ENCODE measurements at places on chromosomes 1 and 21. TPM values are rescaled to one million over a fixed set of nuclear protein-coding genes. Genes with fewer than 3 reads are reported as not detected.

- no peak for DNase-seq
Measured at GRCh38 chr1:155297384-155297783, 3.9 kb downstream of the PKLR start.

DNA sequence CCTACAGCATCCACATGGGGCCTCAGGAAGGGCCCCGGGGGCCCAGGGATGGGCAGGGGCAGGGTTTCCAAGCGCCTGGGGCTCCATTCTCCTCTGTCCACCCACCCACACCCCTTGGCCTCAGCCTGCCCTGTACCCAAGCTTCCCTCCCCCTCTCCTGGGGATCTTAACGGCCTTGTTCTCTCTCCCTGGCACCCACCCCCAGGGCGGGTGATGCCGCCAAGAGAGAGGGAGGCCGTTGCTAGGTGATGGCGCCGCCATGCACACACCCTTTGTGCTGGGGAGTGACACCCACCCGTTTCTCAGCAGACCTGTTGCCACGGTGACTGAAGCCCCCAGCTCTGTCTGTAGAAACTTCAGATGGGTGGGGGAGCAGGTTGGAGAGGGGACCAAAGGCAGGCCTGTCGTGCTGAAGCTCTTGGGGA, 7.6 kb downstream of the GPR37L1 start:
- no peak for DNase-seq

GRCh38 chr1:225426395-225427234, 1.2 kb downstream of the LBR start:
- DNase-seq, result no peak

- no peak for DNase-seq
Measured at GRCh38 chr1:44484155-44484688, 79.2 kb downstream of the RNF220 start.

- no peak for DNase-seq
Measured at GRCh38 chr1:32764826-32765569, 52.2 kb downstream of the YARS1 start.

OR2G6 gene
- total RNA-seq, result not detected

ANXA9 gene
- 0.30 TPM for total RNA-seq

- DNase-seq, result no peak
Measured at GRCh38 chr1:164366014-164366413, 193.0 kb upstream of the PBX1 start.

GRCh38 chr1:178607718-178608408, 95.0 kb downstream of the TEX35 start:
- no peak for DNase-seq

DNA sequence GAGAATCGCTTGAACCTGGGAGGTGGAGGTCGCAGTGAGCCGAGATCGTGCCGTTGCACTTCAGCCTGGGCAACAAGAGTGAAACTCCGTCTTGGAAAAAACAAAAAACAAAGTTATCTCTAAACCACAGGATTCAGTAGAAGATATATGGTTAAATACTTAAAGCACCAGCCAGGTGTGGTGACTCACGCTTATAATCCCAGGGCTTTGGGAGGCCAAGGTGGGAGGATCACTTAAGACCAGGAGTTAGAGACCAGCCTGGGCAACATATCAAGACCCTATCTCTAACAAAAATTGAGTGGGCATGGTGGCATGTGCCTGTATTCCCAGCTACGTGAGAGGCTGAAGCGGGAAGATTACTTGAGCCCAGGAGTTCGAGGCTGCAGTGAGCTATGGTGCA, 5.6 kb downstream of the NECAP2 start:
- no peak for DNase-seq

DNA sequence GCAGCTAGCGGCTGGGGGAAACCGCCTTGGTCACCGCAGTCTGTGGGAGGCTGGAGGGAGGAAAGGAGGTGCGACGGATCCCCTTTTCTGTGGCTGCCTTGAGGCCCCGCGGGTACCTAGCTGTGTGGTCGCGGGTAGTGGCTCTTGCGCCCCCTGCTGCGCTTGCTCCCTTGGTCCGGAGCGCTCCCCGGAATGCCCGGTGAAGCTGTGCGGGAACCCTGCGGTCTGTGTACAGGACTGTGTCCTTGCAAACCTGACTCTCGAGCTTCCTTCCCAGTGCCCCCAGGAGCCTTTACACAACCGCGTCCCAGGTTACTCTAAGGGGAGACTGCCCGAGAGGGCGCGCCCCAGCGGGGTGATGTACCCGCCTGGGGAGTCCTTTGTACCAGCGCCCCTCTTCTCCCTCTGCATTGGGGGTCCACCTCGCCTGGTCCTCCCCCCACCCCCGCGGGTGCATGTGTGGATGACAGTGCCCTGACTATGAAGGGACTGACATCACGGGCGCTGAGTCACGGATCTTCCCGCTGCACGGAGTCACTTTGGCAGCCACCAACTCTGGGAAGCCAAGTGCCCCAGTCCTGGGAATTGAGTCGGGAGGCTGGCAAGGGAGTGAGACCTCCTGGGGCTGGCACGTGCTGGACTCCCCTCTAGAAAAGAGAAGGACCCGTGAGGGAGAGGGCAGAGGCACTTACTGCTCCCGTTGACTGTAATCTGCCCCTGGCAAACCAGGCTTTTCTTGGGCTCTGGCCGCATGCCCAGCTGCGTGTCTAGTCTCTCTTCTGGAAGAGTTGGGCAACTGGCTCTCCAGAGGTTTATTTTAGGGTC, 816 bp downstream of the IL6R start:
- no peak for DNase-seq

- DNase-seq, result peak; percentile 50
Measured at GRCh38 chr21:29145852-29146453, 15.5 kb downstream of the MAP3K7CL start.

PAPPA2 gene
- 0.52 TPM for total RNA-seq

DNA sequence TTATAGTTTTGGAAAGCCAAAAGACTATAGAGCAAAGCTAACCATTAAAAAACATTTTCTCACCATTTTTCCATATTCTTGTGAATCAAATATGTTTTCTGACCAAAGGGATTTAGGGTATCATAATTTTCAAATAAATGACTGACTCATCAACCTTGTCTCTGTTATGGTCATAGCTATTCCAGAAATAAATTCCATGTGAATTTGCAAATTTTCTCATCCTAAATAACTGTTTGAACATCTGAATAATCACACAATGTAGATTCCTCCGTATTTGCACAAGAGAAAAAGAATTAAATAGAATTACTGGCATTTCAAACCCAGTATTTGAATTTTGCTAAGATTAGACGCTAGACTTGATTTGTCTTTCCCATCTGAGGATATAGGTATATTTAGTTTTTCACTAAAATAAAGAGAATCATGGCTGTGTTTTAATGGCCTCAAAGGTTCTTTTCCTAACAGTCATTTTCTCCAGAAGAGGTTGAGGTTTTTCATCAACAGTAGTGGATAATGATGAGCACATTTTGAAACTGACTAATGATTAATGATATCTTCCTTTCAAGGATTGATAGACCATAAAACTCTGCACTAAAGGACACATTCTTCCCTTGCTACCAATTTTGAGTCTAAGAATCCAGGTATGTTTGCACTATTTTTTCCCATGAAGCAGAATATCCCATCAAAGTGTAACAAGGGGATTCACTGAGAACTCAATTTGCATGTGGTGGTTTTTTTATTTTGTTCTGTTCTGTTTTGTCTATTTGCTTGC, 9.5 kb upstream of the DUSP23 start:
- DNase-seq, result peak; percentile 69

CNST gene
- 13.0 TPM for total RNA-seq

DNA sequence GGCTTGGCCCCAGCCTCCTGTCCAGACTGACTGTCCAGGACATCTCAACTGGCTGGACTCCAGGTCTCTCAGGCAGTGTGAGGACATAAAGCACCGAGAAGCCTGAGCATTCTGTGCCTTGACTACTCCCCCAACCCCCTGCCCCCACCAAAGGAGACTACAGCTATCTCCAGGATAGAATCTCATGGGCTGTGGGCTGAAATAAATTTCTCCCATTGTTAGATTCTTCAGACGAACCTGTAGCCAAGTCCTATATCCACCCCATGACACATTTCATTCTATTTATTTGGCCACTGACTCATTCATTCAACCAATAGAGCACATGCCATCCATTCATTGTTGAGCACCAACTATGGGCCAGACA, 11.4 kb downstream of the VWA5B1 start:
- DNase-seq, result peak; percentile 26

DNA sequence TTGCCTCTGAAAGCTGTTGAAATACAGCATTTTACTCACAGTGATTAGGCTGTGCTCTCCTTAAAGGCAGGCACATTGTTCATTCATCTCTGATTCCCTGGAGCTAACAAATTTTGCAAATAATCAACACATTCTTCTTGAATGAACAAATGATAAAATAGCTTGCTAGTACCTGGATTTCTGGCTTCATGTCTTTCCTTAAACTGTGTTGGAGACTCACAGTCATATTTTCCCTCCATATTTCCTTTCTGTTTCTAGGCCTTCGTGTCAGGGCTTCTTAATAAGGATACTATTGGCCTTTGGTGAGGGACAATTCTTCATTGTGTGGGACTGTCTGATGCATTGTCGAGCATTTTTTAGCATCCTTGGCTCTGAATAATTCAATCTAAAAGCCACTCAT, 9.7 kb downstream of the HSD11B1 start:
- no peak for DNase-seq

NR1I3 gene
- total RNA-seq, result not detected

DNA sequence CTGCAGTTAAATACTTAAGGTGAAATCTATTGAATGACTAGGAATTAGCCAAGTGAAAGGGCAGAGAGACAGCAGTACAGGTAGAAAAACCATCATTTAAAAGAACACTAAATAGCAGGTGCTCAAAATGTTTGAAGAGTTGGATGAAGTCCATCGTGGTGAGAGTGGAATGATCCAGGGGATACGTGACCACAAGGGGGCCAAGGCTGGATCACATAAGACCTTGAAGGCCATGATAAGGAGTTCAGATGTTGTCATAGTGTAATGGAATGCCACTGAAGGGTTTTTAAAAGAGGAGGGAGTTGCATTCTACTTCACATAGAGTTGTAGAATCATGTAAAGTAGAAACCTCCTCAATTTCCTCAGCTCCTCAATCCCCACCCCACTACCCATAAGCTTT, 34.8 kb upstream of the HOOK1 start:
- no peak for DNase-seq

SYT14 gene
- 10.8 TPM for total RNA-seq

GRCh38 chr21:33644383-33645074, 2.2 kb downstream of the ITSN1 start:
- DNase-seq, result peak; percentile 68

- no peak for DNase-seq
Measured at GRCh38 chr1:110018396-110018795, 16.0 kb upstream of the STRIP1 start.

PLPP3 gene
- total RNA-seq, result 9.9 TPM
